ENCODE measurements at places on chromosomes 11 and 22.

GRCh38 chr11:86918973-86919372, 36.2 kb downstream of the FZD4 start:
- no peak for DNase-seq

DNA sequence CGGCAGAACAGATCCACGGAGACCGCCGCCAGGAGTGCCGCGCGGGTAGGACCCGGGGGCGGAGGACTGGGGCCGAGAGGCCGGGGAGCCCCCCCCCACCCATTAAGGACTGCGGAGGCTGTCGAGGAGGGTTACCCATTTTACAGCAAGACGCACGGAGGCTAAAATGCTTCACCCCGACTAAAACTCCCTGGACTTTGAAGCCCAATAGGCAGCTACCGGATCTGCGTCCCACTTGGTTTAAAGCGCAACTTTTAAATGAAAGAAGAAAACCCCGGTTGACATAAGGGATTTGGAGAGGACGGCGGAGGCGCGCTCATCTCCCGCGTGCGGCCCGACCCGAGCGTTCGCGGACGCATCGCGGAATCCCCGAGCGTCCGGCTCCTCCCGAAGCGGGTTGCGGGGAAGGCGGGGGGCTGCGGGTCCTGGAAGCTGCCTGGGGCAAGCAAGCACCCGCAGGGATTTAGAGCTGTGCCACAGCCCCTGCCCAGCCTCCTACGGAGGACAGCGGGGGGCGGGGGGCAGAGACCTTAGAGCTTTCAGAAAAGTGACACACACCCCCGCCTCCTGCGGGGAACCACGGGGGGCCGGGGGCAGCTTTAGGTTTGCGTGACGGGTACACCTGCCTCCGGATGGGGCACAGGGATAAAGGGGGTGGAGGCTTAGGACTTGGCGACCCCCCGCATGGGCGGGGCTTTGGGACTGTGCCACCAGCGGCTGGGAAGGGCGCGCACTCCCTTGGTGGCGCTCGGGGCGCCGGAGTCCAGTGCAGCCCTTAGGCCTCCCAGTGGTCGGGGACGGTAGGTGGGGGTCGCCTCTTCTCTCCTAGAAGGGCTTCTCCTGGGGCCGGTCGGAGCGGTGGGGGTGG, 760 bp upstream of the CELSR1 start:
- no peak for DNase-seq

DNA sequence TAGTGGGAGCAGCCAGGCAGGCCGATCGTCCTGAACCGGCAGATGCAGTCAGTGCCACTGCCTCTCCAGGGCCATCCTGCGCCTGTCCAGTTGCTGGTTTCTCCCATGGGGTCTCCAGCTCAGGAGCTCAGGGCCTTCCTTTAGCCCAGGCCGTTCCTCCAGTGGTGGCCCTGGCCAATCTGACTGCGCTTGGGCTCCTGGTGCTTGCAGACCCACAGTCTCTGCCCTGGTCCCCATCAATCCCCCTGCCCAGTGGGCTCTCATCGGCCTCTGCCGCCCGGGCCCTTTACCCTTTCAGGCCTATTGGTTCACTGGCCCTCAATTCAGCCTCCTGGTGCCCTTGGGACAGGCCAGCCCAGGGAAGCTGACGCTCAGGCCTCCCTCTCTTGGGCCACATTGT, 29.2 kb upstream of the TSKU start:
- DNase-seq: no peak

DNA sequence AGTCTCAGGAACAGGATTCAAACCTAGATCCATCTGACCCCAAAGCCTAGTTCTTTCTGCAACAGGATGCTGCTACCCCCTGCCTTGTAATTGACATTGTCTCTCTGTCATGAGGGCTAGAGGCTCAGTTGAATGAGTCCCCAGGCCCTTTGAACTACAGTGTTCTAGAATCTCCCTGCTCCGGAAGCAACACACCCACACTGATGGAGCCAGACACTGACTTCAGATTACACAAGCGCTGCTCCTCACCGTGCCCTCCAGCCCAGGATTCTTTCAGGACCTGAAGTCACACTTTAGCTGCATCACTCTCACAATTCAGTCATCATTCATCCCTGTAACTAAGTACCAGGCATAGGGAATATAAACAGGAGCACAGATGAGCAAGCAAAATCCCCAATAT, 69.6 kb downstream of the RAB30 start:
- no peak for DNase-seq

DNA sequence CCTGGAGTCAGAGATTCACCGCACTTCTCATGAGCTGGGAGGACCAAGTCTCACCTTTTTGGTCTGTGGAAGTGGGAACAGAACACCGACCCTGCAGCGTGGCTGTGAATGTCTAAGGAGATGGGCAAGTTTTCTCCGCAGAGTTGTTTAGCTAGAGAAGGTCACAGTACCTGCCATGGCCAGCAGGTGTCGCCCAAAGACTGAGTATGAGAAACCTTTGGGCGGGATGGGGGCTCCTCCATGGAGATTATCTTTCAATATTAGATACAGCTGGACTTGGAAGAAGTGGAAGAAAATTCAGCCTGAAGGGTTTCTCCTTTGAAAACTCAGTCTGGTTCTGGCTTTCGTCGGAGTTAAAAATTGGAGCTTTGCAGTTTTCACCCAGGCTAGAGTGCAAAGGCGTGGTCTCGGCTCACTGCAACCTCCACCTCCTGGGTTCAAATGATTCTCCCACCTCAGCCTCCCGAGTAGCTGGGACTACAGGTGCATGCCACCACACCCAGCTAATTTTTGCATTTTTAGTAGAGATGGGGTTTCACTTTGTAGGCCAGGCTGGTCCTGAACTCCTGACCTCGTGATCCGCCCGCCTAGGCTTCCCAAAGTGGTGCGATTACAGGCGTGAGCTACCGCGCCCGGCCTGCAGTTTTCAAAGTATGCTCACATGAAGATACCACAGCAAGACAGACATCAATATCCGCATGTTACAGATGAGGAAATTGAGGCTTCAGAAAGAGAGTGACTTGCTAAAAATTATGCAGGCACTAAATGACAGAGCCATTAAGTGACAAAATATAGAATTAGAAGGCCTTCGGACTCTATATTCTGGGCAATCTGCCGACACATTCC, 10.7 kb upstream of the DSCAML1 start:
- peak; percentile 82 for DNase-seq

- no peak for DNase-seq
Observed at GRCh38 chr11:132898021-132898420, 634.3 kb downstream of the OPCML start.

DNA sequence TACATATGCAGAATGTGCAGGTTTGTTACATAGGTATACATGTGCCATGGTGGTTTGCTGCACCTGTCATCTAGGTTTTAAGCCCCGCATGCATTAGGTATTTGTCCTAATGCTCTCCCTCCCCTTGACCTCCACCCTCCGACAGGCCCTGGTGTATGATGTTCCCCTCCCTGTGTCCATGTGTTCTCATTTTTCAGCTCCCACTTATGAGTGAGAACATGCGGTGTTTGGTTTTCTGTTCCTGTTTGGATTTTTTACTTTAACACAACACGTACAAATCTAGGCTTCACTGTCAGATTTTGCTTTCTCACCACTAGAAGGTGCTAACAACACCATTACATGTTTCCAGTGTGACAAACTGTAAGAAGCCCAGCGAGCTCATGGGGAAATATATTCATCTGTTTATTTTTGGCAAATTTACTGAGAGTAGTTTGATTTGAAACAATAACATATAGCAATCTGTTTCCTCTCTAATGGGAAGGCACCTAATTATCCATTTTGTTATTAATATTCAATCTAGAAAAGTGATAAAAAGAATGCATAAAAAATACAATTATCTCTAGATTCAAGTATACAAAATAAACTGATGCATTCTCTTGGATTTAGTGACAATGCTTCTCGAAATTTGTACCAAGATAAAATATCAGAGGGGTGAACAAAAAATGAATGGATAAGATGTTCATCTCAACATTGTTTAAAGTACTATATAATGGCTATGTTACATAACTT, 23.2 kb upstream of the BIRC3 start:
- DNase-seq: no peak

- DNase-seq: no peak
Observed at GRCh38 chr11:106271686-106272085, 194.2 kb downstream of the AASDHPPT start.

Data from stimulated activated CD4-positive, alpha-beta T cell treated with anti-CD3 and anti-CD28 coated beads, Interleukin-12 subunit alpha, Interleukin-12 subunit beta, amount 100 ng/mL, for 4 hours (primary cell).